AG20443 (cell line): ENCODE measurements at places on chromosomes 5 and 9.

- peak; percentile 37 for DNase-seq
Measured at GRCh38 chr9:121268851-121269641, 1.1 kb downstream of the GSN start.

DNA sequence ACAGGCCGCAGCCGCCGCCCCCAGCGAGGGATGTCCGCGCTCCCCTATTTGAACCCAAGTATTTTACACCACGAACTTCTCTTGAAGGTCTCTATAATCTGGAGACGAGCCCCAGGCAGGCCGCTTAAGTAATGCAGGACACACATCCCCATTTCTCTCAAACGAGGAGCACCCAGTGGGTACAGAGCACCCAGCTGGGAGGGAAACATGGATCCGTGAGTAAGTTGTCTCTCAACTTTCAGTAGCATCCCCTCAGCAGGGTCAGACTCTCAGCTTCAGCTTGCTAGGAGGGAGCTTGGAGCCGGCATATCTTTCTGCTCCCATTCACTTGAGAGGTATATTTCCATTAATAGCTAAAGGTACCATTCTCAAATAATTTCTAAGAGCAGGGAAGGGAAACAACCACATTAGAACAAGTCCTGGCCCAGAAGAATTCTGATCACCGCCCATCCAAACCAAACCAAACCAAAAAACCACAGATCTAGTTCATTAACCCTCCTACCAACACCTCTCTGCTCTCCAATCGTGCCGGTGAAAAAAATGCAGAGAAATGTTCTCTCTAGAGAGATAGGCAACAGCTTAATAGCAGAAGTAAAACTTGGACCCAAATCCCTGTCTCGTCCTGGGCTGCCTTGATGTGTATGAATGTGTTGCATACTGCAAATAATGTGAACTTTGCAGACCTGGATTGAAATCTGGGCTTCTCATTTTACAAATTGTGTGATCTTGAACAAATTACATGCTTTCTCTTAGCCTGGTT lies 910 bp downstream of the TDRD7 start:
- DNase-seq: no peak

- DNase-seq: no peak
Measured at GRCh38 chr5:1436036-1436435, 9.2 kb downstream of the SLC6A3 start.

GRCh38 chr5:124990723-124991122 lies 244.3 kb upstream of the ZNF608 start:
- no peak for DNase-seq

DNA sequence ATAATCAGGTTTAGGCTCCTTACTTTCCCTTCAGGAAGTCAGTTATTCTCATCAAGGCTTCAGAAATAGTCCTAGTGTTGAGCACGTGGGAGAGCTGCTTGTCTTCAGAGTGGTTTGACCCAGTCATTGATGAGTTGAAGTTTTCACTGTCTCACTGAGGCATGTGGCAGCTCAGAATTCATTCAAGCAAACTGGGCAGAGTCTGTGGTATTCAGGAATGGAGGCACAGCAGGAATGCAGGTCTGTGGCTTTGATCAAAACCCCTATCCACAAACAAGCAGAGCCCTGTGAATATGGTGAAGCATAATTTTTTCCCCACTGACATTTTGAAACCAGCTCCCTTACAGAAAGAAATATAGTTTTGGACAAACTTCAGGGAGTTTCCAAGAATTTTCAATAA lies 207.3 kb downstream of the CD180 start:
- no peak for DNase-seq

DNA sequence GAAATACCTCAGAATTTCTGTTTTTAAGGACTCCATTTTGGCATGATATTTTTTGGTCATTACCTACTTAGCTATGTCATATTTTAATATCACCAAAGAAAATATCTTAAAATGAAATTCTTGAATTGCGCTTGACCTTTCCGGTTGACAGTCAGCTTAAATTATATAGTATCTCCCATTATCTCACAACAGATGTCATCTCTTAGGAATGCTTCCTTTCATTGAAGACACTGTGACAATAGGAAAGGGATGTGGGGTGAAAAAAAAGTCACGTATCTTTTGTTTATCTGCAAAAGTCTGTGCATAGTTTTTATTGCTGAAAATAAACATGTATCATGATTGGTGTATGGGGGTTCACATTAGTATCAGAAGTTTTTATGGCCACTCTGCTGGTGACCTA lies 105.8 kb downstream of the INVS start:
- DNase-seq: no peak

DNA sequence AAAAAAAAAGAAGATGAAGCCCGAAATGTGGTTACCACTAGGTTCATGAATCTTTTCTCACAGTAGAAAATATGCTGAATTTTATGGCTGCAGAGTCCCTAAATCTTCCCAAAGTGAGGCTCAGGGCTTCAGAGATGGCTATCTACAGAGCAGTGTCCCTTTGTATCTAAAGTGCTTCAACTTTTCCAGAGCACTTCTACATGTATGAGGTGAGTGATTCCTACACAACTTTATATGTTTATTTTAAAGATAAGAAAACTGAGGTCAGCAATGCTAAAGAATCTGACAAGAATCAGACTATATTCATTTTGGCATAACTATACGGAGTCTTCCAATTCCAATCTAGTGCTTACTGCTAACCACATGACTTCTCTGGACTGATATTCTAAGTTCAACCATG lies 53.2 kb downstream of the MRPS27 start:
- DNase-seq: no peak

GRCh38 chr9:114419796-114420195 lies 32.0 kb upstream of the AKNA start:
- no peak for DNase-seq

- DNase-seq: peak; percentile 81
Measured at GRCh38 chr9:13088720-13089427, 190.6 kb downstream of the MPDZ start.

GRCh38 chr9:136558373-136558772 lies 12.5 kb upstream of the NOTCH1 start:
- no peak for DNase-seq

- no peak for DNase-seq
Measured at GRCh38 chr5:2840372-2840915, 89.0 kb upstream of the IRX2 start.

GRCh38 chr9:113785334-113785733 lies 90.8 kb upstream of the ZNF618 start:
- no peak for DNase-seq

- DNase-seq: no peak
Measured at GRCh38 chr5:141199359-141200235, at the start of gene PCDHB11. TSS of gene PCDHB11 (plus strand) at chr5:141199627. CDS start at chr5:141199775, 148 bp downstream.

GRCh38 chr5:176132471-176133288 lies 105.5 kb upstream of the SIMC1 start:
- DNase-seq: no peak

DNA sequence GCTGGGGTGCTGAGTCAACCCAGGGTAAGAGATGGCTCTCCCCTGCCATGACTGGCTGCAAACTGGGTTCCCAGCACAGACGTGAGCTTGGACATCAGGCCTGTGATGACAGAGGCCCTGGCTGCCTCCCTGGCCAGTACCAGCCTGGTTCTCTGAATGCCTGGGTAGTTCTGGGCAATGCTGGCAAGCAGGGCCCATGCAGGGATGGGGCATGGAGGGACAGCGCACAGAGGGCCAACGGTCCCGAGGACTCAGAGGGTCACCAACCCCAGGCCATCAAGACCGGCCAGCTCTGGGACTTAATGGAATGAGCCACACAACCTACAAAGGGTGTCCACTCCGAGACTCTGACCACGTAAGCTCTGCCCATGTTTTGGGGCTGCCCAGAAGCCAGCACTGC lies 241.4 kb downstream of the FSTL4 start:
- no peak for DNase-seq

DNA sequence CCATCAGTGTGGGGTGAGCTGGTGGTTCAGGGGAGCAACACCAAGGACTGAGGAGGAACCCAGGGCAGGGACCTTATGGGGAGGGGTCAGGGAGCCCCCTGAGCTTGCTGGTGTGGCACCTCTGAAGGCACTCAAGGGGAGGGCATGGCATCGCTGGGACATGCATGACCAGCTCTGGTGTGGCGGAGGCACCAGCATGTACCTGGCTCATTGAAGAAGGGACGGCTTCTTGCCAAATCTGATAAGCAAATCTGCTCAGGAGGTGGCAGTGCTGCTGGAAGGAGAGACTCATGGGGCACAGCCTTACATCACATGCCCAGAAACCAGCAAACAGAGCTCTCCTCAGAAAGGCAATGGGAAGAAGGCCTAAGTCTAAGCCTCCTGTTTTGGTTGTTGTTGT lies 421.8 kb downstream of the SEMA5A start:
- DNase-seq: no peak

- DNase-seq: no peak
Measured at GRCh38 chr5:56383761-56384160, 150.6 kb upstream of the ANKRD55 start.

GRCh38 chr9:94807556-94807955 lies 81.1 kb downstream of the AOPEP start:
- no peak for DNase-seq

GRCh38 chr5:80069251-80069800 lies 34.2 kb downstream of the THBS4 start:
- DNase-seq: peak; percentile 29

GRCh38 chr5:113776832-113777525 lies 263.5 kb downstream of the YTHDC2 start:
- no peak for DNase-seq

GRCh38 chr9:37390759-37391158 lies 31.7 kb upstream of the GRHPR start:
- DNase-seq: no peak

- peak; percentile 86 for DNase-seq
Measured at GRCh38 chr9:127723444-127723843, 7.6 kb downstream of the TTC16 start.

DNA sequence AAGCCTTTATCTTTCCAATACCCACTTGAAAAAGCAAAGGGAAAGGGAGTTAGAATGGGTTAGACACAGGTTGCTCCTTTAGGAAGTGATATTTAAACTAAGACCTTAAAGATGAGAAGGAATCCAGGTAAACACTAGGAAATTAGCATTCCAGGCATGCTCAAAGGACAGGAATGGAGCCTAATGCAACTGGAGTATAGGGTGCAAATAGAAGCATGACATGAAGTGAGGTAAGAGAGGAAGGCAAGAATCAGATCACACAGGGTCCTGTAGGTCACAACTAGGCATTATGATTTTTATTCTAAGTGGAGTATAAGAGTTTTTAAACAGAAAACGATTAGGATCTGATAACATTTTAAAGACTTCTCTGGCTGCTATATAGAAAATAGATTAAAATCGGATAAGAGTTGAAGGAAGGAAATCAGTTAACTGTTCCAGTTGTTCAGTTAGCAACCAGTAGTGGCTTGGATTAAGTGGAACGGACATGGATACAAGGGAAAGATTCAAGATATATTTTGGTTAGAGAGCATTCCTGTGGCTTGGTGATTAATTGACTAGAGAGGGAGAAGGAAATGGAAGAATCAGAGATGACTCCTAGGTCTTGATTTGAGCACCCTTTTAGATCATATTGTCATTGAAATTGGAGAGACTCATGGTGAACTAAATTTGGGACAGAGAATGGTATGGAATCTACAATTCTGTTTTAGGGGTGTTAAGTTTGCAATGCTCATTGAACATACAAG lies 95.9 kb downstream of the FBXO4 start:
- DNase-seq: peak; percentile 22

DNA sequence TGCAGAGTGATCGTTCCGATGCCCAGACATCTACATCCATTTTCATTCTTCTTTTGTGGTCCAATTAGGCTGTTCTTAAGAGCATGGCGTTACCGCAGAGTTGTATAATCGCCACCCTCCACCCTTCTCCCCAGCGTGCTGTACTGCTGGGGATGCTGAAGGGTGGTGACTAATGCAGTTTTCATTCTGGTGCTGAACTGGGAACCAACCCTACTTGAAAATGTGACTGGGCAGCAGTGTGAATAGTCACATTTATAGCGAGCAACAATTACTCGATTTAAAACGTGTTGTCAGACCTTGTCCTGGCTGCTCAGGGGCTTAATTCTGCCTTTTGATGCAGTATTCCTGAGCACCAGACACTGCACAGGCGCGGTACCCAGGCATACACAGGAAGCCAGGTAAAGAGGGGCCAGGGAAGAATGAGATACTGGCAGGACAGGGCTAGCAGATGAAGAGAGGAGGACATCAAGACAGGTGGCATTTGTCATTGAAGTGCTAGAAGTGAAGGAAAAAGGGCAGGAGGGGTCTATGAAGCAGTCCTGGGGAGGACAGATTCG lies 719 bp upstream of the ISCA1 start:
- peak; percentile 85 for DNase-seq

DNA sequence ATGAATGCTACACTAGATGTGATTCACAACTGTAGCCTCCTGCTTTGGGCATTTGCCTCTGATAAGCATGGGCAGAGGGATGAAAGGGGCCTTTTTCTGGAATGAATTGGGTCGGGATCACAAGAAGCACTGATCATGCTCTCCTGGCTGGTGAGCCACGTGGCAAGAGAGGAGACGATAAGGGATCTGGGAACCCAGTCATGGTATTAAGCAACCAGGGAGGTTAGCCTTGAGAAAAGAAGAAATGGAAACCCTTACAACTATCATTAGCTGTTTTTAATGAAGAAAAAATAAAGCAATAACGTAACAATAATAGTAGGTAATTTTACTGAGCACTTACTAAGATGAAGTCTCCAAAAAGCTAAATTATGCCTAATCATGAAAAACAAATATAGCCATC lies 50.0 kb upstream of the RAI14 start:
- DNase-seq: no peak

DNA sequence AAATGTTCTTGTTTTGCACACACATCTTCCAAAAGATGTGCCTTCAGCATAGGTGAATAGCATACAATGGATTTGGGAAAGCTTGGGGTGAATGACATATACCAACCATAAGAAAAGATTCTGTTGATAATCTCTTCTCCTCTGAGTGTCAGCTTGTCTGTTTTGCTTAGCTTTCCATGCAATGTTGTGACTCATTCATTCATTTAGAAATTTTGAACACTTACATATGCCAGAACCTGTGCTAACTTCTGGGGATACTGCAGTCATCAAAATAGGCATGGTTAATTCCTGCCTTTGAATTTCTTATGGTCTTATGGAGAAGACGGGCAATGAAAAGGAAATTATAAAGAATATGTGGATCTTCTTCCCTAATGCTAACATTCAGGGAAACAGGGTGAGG lies 14.1 kb downstream of the ADRB2 start:
- DNase-seq: no peak

DNA sequence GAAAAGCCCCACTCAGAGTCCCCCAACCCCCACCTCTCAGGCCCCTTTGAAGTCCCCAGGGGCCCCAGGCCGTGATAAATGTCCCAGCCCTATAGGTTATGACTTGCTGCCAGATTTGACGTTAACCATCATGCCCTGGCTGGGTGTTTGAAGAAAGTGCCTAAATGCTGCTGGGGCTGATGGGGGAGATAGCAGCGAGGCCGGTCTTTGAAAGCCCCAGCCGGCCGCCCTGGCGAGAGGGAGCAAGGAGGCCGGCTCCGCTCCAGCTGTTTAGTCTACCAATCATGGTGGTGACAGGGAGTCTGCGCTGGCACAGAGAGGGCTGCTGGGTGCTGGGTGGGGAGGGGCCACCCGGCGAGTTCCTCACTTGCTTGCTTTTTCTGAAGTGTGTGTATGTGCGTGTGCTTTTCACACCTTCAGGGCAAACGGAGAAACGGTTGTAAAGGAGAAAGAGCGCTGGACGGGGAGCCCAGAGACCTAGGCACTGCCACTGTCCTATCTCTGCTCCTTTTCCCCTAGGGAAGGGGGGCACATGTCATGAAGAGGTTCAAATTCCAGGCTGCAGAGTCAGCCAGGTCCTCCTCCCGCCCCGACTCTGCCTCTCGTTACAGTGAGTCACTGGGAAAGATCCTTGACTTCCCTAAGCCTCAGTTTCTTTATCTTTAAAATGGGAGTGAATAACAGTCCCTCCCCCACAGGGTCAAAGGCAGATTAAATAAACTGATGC lies 126.1 kb upstream of the HAND1 start:
- peak; percentile 58 for DNase-seq
